ENCODE measurements at places on chromosomes 6 and 20.

DNA sequence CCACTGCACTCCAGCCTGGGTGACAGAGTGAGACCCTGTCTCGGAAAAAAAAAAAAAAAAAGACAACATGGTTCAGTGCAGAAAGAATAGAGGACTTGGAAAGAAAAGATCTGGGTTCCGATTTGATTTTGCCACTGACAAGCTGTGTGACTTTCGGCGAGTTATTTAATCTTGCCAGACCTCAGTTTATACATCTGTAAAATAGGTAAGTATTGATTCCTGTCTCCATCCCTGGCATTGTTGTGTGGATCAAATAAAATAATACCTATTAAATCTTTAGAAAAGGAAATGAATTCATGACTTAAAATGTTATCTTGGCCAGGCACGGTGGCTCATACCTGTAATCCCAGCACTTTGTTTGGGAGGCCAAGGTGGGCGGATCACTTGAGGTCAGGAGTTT lies 7.0 kb downstream of the ITCH start:
- DNase-seq = no peak

- no peak for DNase-seq
These were observed 31.4 kb downstream of the RALGAPA2 start for GRCh38 chr20:20680991-20681508.

DNA sequence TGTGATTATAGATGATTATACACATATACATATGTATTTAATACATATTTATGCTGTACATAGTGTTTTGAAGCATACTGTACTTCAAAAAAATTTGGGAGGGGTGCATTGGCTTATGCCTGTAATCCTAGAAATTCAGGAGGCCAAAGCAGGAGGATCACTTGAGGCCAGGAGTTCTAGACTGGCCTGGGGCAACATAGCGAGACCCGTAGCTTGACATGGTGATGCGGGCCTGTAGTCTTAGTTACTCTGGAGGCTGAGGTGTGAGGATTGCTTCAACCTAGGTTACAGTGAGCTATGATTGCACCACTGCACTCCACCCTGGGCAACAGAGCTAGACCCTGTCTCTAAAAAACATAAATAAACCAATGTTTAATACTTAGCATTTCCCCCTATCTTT lies 1.6 kb upstream of the FAM110A start:
- no peak for DNase-seq

DNA sequence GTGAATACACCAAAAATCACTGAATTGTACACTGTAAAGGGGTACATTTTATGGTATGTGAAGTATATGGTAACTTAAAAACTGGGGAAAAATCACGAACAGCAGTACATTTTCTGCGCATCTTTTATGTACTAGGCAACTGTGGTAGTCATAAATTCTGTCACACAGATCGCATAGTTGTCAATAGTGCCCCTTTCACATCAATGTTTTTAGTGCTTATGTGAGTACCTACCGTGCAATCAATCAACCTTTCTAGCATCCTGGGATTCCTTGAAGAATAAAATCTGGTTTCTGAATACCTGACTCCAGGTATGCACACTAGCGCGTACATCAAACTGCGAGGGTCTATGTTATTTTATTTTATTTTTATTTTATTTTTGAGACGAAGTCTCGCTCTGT lies 637 bp upstream of the RPF2 start:
- DNase-seq = no peak

DNA sequence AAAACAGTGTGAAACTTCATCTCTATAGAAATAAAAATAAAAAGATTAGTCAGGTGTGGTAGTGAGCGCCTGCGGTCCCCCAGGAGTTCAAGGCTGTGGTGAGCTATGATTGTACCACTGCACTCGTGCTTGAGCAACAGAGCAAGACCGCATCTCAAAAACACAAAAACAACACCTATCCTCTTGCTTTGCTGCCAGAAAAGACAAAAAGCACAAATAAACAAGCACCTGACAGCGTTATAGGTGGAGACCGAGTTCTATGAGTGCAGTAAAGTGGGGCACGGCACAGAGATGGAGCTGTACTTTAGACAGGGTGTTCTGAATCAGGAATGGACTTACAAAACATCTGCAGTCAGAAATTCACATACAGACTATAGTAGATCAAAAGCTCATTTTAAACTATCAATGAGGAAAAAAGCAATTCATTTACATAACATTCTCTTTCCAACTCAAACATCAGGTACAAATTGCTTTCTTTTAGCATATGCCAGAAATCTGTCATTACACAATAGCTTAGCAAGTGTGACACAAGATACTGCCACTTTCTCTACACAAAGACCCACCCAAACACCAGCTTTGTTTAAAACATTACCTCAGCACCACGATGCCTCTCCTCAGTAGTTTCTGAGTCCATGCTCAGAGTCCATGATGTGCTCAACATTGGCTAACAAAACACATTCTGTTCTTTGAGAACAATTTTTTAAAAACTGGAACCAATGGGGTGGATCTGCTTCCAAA lies 10.1 kb downstream of the EZR start:
- DNase-seq = peak; percentile 97

- DNase-seq = peak; percentile 14
These were observed 221.0 kb upstream of the SULF2 start for GRCh38 chr20:48006036-48006833.

DNA sequence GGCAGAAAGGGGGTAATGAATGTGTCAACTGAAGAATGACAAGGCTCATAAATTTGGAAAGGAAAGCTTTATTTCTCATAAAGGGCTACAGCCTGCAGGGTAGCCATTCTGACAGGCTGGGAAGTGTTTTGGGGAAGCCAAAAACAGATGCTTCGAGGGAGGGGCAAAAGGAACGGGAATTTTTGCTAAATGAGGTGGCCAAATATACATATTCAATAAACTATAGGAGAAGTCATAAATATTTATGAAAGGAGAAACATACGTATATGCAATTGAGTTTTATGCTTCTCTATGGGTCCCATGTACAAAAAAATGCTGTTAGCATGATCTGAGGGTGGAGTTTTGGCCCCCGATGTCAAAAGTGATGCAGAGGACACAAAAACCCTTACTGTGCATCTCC lies 180.7 kb downstream of the FNDC1 start:
- no peak for DNase-seq

- peak; percentile 5 for DNase-seq
These were observed 90.7 kb downstream of the CDH26 start for GRCh38 chr20:60048634-60049521.

DNA sequence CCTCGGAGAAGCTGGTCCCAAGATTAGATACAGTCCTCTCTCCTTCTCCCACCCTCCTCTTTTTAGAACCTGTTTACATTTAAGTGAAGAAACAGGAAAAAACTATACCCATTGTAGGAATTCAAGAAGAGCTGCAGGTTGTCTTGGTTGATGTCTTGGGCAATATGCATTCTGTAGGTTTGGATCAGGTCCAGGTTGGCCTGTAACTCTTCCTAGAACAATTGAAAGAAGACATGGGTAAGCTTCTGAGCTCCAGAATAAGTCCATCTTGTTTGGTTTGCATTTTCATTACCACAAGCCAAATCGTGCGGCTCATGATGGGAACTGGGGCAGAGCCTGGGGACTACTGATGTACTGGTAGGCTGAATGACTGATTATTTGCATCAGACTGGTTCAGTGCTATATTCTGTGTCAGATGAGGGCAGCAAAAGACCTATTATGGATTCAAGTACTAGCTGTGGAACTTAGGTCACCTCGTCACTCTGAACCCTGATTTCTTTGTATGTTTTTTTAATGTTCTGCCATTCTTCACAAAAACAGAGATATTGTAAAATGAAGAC lies 20.3 kb upstream of the SLA2 start:
- peak; percentile 35 for DNase-seq

DNA sequence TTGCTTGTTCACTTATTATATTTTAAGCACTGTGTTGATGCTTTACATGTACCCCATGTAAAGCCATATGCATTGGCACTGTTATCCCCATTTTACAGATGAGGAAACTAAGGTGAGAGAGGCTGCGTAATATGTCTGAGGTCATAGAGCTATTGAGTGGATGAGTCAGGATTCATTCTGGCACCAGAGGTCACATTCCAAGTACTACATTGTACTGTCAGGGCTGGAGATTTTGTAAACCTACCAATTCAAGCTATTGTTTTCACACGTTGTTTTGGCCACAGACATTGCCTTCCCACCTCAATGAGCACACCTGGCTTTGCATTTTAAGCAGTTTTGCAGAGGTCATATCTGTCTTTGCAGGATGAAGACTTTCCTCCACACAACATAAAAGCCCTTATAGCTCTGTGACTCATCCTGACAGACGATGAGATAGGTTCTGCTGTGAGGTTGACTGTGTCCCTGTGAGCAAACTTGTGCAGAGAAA lies 33.2 kb downstream of the ANKS1A start:
- peak; percentile 11 for DNase-seq

GRCh38 chr20:2798814-2799213 lies 1.6 kb downstream of the CPXM1 start:
- DNase-seq = no peak

All from OCI-LY7 (cell line).